ENCODE measurements at places on chromosomes 11 and 22.

DNA sequence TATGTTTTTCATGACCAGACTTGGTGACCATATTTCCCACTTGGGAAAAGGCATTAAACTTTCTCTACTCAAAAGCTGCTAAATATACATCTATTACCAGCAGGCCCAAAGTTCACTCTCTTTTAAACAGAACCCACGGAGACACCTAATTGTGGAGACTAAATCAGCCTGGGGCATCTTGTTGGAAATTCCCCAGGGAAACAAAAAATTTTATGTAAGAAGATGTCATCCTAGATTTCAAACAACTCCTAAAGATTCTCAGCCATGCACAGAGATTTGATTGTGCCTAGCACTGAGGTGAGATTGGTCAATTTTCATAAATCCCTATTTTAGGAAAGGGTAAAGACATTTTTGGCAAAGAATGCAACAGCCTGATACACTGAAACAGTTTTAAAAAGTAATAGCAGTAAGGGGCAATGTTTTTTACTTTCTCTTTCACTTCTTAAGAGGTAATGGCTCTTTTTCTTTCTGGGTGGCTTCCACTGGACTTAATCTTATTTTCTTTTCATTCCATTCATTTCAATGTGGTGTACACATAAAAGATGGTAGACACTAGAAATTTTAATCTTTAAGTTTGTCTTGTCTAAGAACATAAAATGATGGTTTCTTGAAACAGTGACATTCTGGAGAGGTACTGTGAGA, 9.6 kb downstream of the OR52N2 start:
- no peak for DNase-seq

GRCh38 chr11:69436041-69436982, 45.2 kb upstream of the LINC01488 start:
- no peak for DNase-seq

- no peak for DNase-seq
Measured at GRCh38 chr22:21009638-21010425, 5.1 kb upstream of the P2RX6 start.

- DNase-seq = peak; percentile 70
Measured at GRCh38 chr11:62340269-62340901, 3.1 kb downstream of the ASRGL1 start.

DNA sequence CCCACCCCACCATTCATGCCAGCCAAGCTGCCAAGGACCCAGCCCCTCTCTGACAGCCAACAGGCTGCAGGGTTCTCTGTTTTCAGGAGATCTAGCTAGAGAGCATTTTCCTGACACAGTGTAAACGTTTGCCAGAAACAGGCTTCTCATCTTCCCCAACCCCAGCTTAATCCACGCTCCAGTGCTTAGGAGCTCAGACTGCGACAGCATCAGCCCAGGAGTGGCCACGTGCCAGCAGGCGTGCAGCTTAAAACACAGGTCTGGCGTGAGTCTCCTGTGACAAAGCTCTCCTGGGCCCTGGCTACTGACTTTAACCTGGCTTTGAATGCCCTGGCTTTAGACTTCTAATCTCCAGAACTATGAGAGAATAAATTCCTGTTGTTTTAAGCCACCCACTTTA, 66.6 kb downstream of the GALNT18 start:
- no peak for DNase-seq

- no peak for DNase-seq
Measured at GRCh38 chr11:27553186-27553585, 46.6 kb upstream of the LIN7C start.

- no peak for DNase-seq
Measured at GRCh38 chr11:115153135-115153534, 351.1 kb downstream of the CADM1 start.

DNA sequence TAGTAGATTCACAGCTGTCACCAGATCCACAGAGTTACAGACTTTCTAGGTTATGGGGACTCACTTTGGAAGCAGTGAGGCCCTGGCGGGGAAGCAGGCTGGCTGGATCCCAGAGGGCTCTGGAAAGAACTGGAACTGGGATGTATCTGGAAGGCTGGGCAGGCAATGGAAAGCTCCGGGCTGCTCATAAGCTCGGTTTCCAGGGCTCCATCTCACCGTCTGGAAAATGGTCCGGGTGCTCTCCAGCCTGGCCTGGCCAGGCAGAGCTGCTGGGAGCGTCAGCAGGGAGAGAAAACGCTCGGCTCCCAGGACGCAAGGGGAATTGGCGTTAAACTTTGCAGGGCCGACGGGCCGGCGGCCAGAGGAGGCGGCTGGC, 335 bp upstream of the SEZ6L start:
- no peak for DNase-seq

GRCh38 chr11:126808836-126809235, 191.7 kb downstream of the KIRREL3 start:
- DNase-seq = no peak

- DNase-seq = no peak
Measured at GRCh38 chr11:32396331-32396730, 39.0 kb downstream of the WT1 start.

DNA sequence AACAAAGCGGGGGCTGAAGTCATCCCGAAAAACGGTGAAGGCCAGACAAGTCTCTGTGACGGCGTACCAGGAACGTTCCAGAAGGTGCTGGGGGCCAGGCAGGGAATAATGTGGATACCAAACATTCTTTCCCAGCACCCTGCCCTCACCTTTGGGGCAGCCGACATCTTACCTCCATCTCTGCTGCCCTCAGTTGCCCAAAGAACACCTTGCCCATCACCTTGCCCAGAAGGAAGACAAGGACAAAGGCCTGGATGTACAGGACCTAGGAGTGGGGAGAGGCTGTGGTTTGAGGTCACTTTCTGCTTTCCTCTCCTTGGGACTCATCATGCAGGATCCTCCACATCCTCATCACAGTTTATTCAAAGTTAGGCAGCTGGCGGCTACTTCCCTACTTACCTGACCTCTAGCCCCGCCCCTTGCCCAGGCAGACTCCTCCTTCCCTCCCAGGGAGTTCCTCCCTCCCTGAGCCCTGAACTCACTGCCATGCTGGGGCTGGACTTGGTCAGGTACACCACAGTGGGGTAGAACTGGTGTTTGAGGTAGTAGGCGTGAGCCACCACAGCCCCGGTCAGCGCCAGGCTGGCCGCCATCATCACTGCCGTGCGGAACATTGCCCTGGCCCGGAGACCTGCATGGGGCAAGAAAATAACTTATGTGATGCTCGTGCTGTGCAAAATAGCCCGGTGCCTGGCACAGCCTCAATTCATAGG, 1.2 kb downstream of the SYVN1 start:
- peak; percentile 68 for DNase-seq

DNA sequence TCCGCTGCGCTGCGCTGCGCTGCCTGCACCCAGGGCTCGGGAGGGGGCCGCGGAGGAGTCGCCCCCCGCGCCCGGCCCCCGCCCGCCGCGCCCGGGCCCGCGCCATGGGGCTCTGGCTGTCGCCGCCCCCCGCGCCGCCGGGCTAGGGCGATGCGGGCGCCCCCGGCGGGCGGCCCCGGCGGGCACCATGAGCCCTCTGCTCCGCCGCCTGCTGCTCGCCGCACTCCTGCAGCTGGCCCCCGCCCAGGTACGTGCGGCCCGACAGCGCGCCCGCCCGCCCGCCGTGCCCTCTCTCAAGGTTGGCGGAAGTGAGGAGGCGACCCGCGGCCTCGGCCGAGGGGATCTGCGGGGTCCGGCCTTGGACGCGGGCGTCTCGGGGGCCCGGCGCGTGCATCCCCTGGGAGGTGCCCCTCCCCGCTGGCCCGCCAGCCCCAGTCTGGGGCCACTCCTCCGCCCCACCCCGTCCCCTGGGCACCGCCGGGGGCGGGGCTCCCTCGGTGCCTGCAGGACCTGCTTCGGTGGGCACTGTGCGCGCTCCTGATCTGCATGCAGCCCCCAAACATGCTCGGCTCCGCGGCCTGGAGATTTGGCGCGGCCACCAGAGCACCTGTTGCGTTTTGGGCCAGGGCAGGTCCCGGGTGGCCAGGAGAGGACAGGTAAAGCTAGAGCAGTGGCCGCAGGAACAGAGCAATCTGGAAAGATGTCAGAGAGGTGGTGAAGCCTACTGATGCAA, 429 bp downstream of the VEGFB start:
- DNase-seq = peak; percentile 58

- no peak for DNase-seq
Measured at GRCh38 chr11:69395287-69395686, 86.2 kb upstream of the LINC01488 start.

DNA sequence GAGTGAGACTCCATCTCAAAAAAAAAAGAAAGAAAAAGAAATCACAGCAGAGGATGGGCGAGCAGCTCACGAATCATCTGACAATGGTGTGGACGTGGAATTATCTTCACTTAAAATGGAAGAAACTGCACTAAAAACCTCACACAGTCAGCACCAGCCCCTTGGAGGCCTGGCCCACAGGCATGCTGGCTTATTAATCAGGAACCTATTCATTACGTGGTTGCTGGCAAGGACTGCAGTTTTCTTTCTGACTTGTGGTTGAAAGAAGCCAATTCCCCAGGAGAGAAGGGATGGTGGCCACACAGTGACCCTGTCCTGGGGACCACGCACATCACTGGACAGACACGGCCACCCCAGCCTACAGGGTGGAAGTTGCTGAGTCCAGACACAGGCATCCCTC, 401.1 kb downstream of the CTTN start:
- no peak for DNase-seq

DNA sequence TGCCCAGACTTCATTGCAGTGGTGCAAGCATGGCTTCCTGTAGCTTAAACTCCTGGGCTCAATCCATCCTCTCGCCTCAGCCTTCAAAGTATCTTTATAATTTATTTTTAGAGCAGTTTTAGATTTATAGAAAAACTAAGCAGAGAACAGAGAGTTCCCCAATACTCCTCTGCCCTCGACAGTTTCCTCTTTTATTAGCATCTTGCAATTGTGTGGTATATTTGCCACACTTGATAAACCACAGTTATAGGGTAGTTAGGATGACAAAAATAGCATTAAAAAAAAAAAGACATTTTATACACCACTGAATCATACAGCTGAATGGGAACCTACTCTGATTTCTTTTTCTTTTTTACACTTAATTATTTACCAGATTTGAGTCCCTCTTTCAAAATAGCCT, 31.2 kb downstream of the MS4A2 start:
- no peak for DNase-seq

GRCh38 chr11:116300232-116300631, 472.6 kb downstream of the BUD13 start:
- no peak for DNase-seq

GRCh38 chr11:16098526-16099205, 257.7 kb downstream of the SOX6 start:
- no peak for DNase-seq

DNA sequence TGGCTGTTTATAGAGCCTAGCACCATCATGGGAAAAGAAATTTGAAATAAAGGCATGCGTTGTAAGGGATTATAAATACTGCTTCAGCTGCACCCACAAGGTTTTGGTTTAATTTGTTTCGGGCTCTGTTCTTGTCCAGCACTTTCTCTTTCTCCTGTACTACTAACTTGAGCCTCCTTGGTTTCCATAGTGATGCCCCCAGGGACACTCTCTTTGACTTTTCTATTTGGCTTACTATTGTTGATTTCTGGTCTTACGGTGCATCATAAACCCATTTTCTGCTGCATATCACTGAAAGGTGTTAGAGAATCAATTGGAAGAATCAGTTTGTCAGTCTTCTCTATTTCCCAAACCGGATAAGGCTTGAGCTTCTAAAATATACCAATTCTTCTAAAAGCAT, 1674.3 kb upstream of the RAG2 start:
- DNase-seq = no peak

DNA sequence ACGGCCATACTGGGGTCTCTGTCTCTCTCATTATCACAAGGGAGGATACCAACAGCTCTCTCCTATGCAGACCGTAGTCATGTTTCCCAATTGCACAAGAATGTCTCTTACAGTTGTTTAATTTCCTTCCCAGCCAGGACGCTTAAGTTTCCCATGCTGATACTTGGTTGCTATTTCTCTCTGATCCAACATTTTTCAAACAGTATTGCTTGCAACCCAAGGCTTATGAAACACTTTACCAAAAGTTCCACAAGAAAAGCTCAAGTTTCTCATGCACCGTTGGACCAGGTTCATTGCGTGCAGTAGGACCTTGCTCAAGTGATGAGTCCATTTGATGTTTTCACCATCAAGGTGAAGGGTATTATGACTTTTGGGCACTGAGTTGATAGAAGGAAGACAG, 46.6 kb downstream of the GGTLC2 start:
- DNase-seq = no peak

GRCh38 chr22:26550498-26551033, 38.3 kb upstream of the TFIP11 start:
- DNase-seq = no peak

GRCh38 chr22:48157676-48158075, 1395.2 kb downstream of the TBC1D22A start:
- no peak for DNase-seq

DNA sequence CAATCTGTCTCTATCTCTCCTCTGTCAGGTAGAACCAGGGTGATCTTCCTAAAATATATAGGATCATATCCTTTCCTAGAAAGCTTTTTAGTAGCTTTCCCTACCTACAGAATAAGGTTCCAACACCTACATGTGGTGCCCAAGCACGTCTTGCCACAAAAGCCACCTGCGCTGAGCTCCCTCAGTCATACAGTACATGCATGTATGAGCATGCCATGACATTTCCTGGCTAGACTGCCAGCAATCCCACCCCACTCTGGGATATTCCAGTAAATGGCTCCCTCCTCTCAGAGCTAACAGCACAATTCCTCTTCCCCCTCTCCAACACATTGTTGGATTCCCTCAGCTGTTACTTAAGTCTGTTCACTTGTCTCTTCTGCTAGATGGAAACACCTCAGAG, 398.0 kb downstream of the TENM4 start:
- no peak for DNase-seq

GRCh38 chr11:47443817-47444216, 5.1 kb downstream of the RAPSN start:
- no peak for DNase-seq

All from CD4-positive, CD25-positive, alpha-beta regulatory T cell (primary cell).